ENCODE measurements at places on chromosomes 7 and 10.

- no peak for DNase-seq
Measured at GRCh38 chr7:155506854-155507337, 39.5 kb downstream of the CNPY1 start.

DNA sequence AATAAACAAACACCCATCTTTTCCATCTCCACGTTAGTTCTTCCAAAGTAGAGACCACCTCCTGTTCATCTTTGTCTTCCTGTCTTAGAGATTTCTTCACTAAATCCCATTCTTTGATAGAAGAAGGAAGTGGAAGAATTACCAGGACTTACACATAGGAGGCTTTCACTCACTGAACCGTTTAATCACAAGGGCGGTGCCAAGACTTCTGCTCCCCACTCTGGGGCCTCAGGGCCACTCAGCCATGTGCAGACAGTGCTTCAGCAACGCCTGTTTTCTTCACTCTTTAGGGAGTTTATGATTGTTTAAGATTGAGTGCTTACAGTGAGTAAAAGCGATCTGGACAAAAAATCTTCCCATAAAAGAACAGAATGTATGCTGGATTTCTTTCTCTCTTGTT, 63.9 kb upstream of the SORCS3 start:
- no peak for DNase-seq

- no peak for DNase-seq
Measured at GRCh38 chr7:4266270-4267040, 415.6 kb upstream of the FOXK1 start.

DNA sequence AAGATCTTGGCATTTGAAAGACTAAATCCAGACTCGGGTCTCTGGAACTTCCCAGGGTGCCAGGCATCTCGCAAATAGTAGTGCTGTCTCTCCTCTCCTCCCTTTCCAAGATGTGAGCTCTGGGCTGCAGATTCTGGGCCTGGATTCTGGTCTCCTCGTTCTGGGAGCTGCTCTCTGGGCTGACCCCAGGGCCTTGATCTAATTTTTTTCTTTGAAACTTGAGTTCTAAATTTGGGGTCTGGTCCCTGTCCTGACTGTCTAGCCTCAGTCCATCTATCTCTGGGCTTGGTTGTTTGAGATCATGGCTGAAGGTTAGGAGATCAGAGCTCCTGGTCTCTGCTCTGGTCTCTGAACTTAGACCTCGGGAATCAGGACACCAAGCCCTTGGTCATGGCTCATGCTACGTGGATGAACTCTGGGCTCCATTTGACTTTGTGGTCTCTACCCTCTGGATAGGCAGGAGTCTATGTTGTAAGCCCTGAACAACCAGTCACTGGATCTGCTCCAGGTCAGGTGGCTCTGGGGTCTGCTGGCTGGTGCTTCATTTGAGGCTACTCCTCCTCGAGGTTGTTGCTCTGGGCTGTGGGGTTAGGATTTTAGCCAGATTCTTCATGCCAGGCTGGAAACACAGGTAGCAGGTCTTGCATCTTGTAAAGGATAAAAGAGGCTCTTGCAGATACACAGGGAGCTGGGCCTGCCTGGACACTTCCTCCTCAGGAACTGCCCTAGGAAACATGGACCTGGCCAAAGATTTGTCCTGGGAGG, 8.0 kb upstream of the MBL2 start:
- DNase-seq: no peak

- no peak for DNase-seq
Measured at GRCh38 chr10:14665865-14666857, 108.5 kb downstream of the FAM107B start.

GRCh38 chr10:88964360-88964759, 11.8 kb upstream of the ACTA2 start:
- no peak for DNase-seq

DNA sequence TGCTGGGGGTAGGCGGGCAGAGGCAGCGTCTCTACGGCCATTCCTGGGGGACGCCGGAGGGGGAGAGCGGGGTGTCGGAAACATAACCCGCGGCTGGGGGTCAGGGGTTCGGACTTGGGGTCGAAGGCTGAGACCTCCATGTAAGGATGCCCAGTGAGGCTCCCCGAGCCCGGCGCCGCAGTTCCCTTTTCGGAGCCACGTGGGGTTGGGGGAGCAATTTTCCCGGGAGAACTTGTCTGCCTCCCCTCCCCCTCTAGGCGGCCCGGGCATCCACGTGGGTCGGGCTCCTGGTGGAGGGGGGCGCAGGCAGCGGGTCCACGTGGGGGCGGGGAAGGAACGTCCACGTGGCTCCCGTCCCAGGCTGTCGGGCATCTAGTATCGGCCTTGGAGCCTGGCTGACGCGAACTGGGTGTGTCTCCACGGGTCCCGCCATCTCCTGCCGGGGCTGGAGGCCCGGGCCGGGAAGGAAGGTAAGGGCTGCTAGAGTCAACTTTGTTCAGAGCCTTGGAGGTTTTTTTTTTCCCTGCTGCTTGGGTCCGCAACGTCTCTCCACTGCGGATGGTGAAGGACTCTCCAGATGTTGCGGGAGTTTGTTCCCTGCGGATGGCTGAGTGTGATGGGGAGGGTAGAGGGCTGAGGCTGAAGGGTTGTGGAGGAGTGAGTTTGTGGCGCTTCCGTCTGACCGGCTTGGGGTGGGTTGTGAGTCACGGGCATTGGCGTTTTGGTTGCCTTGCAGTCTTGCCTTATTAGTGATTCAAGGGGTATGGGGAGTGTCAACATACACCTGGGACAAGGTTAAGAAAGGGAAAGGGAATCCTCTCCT, 744 bp downstream of the PPRC1 start:
- DNase-seq: no peak

GRCh38 chr7:19713676-19714075, 4.8 kb upstream of the POLR1F start:
- no peak for DNase-seq

GRCh38 chr7:18064242-18064838, 36.7 kb upstream of the PRPS1L1 start:
- no peak for DNase-seq

- DNase-seq: no peak
Measured at GRCh38 chr7:2979951-2980350, 63.7 kb downstream of the CARD11 start.

DNA sequence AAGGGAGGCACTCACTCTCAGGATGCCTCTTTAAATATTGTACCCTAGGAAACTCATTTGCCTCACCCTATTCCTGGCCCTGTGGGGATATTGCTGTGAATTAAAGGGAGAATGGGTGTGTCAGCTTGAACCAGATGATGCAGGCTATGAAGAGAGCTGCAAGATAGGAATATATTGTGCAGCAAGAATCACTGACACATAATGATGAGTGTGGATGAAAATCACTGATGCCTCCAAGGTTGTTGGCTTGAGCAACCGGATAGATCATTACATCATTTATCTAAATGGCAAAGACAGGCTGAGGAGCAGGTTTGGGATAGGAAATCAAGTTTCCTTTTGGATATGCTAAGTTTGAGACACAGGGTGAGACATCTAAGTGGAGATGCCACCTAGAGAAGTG, 6.2 kb downstream of the SLC26A4 start:
- no peak for DNase-seq

DNA sequence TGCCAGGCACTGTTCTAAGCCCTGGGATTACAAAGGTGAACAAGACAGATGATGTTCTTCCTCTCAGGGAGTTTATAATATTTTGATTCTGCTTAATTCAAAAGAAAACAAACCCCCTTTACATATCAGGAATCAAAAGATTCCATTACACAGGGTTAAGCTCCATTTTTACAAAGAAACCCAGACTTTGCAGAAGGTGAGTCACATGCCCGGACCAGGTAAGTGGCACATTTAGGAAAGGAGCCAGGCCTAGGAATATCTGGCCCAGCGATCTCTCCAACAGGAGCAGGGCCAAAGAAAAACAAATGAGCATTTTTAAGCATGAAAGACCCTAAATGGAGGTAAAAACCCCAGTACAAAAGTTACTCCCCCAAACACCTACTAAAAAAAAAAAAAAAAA, 1.1 kb downstream of the STN1 start:
- no peak for DNase-seq

DNA sequence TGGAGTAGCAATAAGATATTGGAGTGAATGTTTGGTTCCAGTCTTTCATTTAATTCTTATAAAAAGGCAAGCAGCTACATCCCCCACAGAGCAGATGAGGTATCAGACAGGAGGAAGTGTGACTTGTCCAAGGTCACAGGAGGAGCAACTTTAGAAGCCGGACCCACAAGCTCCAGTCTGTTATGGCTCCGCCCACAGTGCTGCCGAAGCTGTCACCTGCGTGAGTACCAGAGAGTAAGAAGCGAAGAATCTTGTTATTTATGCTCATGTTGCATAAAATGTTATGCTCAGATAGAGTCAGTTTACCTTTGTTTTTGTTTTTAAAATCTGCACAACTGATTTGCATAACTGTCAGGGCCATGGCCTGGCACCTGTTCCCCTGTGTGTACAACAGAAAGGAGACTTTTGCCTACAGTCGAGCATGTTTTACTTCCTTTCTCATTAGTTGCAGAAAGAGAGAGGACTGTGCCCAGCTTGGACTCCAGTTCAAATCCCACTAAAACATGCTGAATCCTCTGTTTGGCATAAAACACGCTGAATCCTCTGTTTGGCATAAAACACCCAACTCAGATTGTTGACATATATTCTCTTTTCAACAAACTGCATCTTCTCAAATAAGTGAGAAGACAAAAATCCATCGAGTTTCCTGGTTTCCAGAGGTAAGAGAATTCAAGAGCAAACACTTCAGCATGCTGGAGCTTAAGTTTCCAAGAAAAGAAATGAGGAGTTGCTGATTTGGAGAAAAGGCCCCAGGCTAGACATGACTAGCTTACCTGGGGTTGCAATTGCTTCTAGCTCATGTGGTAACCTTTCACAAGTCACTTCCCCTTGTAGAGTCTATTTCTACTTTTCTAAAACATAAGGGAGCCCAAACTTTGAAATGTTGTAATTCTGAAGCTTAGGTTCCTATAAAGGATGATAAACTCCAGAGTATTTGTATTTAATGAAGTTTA, 409.8 kb upstream of the ZMIZ1 start:
- no peak for DNase-seq

- no peak for DNase-seq
Measured at GRCh38 chr7:101494602-101495329, 132.1 kb downstream of the COL26A1 start.

GRCh38 chr10:110724937-110725336, 80.8 kb downstream of the RBM20 start:
- no peak for DNase-seq

- no peak for DNase-seq
Measured at GRCh38 chr7:123789817-123790216, 41.0 kb upstream of the WASL start.

DNA sequence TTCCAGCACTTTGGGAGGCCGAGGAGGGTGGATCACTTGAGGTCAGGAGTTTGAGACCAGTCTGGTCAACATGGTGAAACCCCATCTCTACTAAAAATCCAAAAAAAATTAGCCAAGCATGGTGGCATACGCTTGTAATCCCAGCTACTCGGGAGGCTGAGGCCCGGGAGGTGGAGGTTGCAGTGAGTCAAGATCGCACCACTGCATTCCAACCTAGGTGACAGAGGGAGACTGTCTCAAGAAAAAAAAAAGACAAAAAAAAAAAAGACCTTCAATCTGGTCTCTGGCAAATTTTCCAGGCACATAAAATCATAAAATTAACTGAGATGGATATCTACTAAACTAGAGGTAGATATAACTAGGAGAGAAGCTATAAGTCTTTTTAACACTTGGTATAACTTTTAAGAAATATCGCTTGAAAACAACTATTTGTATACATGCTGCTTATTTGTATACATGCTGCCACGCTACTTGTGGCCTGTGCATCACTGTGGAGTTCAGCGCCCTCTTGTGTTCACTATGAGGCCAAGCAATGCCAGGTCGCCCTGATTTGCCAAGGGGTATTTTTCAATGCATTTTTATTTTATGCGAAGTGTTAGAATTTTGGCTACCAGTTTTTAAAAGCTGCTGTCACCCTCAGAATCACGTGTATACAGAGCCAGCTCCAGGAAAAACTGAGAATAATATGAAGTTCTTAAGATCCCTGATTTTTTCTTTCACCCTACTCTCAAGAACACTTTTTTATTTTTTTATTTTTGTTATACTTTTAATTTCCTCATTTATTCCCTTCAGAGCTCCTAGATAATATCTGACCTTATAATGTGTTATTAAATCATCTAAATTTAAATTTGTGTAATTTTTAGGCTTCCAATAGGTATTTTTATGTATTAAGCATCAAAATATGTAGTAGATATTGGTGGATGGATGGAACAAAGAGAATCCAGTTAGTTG, 26.7 kb downstream of the CYCS start:
- no peak for DNase-seq

DNA sequence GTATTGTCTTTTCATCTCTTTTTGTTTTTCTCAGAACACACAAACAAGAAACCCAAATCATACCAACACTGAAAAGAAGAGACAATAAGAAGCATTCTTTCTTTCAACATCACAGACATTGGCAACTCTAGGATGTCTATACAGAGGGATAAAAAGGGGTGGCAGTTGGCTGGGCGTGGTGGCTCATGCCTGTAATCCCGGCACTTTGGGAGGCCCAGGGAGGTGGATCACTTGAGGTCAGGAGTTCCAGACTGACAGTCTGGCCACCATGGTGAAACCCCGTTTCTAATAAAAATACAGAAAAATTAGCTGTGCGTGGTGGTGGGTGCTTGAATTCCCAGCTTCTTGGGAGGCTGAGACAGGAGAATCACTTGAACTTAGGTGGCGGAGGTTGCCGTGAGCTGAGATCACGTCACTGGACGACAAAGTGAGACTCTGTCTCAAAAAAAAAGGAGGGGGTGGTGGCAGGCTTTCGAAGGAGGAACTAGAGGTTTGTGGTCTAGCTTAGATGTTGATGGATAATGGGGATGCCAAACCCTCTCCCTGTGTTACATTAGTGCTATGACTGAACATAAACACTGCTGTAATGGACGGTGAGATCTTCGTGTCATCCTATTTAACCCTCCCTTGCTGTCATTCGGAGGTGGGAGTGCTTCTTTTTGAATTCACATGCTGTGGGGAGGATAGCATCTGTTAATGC, 9.4 kb downstream of the CNNM2 start:
- DNase-seq: no peak

DNA sequence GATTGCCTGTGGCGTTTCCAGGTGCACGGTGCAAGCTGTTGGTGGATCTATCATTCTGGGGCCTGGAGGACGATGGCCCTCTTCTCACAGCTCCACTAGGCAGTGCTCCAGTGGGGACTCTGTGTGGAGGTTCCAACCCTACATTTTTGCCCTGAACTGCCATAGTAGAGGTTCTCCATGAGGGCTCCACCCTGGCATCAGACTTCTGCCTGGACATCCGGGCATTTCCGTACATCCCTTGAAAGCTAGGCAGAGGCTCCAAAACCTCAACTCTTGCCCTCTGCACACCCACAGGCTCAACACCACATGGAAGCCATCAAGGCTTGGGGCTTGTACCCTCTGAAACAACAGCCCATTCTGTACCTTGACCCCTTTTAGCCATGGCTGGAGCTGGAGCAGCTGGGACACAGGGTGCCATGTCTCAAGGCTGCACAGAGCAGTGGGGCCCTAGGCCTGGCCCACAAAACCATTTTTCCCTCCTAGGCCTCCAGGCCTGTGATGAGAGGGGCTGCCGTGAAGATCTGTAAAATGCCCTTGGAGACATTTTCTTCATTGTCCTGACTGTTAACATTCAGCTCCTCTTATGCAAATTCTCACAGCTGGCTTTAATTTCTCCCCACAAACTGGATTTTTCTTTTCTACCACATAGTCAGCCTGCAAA, 10.0 kb upstream of the FGL2 start:
- DNase-seq: no peak

- DNase-seq: no peak
Measured at GRCh38 chr7:48112401-48113165, 23.5 kb downstream of the UPP1 start.
